ENCODE measurements at places on chromosomes 12 and 14.

DNA sequence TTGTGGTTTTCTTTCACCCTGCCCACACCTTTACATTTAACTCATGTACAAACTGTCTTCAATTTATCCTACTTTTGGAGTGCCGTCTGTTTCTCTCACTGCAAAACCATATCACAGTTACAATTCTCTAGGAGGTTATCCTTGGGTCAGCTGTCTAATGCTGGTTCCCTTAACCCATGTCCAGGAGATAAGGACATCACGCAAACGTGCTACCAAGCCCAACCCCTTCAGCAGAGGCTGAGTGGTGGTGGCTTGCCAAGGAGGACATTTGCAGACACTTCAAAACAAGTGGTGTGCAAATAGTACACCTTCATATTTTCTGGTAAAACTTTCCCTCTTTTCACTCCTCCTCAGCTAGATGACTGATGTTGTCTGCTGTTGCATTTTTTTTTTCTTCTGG lies 167.9 kb downstream of the PAX9 start:
- DNase-seq, result no peak

GRCh38 chr12:62581288-62582064 lies 114.8 kb downstream of the MON2 start:
- DNase-seq, result no peak

DNA sequence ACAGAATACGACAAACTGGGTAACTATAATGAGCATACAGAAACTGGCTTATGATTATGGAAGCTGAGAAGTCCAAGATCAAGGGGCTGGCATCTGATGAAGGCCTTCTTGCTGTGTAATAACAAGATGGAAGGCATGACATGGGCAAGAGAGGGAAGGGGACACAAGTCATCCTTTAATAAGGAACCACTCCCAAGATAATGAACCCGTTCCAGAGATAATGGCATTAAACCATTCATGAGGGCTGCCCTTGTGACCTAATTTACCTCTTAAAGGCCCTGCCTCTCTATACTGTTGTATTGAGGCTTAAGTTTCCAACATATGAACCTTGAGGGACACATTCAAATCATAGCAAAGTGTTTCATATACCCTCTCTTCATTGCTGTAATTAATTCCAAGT lies 4.6 kb upstream of the VTI1B start:
- no peak for DNase-seq

- peak; percentile 1 for DNase-seq
Measured at GRCh38 chr14:78598046-78598920, 428.1 kb downstream of the NRXN3 start.

DNA sequence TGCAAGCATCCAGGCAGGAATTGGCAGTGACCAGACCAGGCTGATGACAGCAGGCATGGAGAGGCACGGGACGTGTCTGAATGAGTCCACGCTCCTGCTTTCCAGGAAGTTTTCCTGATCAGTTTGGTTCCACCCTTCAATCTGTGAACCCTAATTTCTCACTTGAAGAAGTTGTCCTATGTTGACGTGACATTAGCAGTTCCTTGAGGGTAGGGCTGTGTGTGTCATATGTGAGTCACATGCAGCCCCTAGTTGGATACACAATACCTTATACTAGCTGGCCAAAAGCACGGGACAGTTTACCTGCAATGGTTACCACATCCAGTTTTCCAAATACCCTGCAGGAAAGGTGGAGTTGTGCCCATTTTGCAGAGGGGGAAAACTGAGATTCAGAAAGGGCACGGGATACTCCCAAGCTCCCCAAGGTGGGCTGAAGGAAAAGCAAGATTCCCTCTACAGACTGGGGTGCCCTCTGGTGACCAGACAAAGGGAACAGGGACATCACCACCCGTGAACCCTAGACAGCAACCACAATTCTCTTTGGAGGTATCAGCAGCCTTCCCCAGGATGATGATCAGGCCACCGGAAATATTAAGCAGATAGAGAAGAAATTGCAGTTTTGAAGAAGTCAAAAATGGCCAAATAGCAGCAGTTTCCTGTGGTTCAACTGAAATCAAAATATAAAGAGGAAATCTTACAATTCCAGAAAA lies 194.5 kb downstream of the PHETA1 start:
- no peak for DNase-seq

DNA sequence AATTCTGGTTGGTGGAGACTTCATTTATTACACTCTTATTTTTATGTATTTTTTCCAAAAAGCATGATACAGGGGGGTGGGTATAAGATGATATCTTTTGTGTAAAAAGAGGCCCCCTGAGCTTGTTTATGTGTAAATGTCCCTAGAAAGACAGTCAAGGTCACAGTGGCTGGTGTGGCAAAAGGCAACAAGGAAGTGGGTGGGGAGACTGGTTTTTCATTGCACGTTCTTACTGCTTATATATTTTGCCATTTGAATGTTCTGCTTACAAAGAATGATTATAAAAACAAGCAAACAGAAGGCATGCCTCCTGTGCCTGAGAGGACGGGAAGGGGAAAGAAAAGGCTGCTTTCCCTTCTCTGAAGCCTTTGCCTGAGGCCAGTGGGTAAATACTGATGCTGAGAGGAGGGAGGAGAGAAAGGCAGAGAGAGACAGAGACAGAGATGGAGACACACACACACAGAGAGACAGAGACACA lies 24.1 kb upstream of the ADIPOR2 start:
- no peak for DNase-seq

DNA sequence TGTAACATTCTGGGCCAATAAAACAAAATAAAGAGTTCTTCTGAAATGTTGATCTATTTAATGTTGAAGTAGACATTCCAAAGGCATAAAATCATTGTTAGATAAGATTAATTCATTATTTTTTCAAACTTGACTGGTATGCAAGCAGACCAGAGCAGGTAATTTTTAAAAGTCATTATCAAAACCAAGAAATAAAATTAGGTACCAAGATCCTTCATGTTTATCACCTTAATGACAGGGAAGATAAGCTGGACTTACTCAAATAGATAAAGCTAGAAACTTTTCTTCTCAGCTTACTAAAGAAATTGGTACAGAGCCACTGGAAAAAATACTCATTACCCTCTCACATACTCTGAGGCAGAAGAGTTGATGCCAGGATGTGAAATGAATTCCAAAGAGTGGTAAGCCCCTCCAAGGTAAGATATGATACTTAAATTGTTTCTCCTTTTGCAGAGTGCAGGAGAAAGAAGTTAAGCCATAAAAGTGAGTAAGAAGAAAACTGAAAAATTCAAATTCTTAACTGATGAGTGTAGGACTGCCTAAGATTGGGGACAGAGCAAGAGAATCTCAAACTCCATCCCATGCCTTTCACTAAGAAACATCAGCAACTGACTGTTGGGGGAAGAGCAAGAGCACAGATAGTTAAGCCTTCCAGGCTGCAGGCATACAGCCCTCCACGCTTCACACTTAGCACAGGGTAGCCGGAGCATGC lies 111.9 kb downstream of the SLC41A2 start:
- no peak for DNase-seq

GRCh38 chr12:98796745-98797144 lies 151.7 kb downstream of the APAF1 start:
- DNase-seq, result no peak

DNA sequence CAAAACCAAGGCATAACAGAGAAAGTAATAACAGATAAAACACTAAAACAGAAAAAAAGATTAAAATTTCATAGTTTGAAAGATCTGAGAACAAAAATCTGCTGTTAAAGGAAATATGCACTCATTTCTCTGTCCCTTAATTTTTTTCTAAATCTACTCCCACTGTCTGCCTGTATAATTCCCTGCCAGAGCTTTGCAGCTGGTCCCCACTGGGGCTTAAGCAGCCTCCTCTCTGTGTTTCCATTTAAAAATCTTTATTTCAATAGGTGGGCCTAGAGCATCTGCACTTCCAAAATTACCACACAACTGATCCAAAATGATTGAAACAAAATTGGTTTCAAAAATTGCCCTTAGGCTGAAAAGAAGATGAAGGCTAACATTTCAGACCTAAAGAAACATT lies 6.4 kb upstream of the SIX6 start:
- no peak for DNase-seq

DNA sequence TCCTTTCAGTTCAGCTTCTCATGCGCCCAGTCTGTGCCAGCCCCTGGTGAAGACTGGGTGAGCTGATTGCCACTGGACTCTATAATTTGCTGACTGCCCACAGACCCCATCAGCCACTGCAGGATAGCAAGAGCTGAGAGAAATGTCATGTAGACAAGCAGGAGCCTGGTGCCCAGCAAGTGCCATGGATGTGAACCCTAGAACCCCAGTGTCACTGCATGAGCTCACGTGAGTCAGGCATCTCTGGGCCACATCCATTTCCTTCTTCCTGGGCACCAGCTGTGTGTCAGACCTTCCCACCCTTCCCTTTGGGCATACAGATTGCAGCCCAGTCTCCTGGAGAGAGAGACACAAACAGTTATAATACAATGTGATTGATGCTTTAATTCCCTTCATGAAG lies 73.8 kb downstream of the NTF3 start:
- no peak for DNase-seq

DNA sequence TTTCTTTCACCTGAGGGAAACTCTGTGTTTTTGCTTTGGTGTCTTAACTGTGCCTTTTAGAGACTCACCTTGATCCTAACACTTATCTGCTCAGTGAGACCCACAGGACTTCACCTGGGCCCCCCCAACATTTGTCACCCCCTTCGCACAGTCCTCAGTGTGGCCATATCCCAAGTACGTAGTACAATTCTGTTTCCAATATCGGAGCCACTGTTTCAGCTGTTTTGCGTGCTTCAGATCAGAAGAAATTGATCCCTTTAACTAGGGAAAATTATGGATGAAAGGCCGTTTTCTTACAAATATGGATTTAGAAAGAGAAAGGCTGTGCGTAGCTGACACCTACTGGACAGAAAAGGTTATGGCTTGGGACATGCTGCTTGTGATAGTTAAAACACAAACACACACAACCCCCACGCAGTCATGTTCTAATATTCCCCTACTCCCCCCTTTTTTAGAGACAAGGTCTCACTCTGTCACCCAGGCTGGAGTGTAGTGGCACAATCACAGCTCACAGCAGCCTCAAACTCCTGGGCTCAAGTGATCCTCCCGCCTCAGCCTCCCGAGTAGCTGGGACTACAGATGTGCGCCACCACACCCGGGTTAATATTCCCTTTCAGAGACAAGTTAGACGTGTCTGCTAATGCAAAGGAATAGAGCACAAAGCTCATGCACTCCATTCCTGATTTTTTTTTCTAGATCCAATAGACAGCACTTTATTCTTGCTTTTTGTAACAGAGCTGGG lies 3.6 kb upstream of the SLC7A8 start:
- DNase-seq, result no peak

- no peak for DNase-seq
Measured at GRCh38 chr14:70801836-70802235, 7.5 kb downstream of the MAP3K9 start.

- no peak for DNase-seq
Measured at GRCh38 chr12:128871516-128871892, 18.2 kb downstream of the GLT1D1 start.

- no peak for DNase-seq
Measured at GRCh38 chr12:1463073-1463905, 131.1 kb downstream of the FBXL14 start.

DNA sequence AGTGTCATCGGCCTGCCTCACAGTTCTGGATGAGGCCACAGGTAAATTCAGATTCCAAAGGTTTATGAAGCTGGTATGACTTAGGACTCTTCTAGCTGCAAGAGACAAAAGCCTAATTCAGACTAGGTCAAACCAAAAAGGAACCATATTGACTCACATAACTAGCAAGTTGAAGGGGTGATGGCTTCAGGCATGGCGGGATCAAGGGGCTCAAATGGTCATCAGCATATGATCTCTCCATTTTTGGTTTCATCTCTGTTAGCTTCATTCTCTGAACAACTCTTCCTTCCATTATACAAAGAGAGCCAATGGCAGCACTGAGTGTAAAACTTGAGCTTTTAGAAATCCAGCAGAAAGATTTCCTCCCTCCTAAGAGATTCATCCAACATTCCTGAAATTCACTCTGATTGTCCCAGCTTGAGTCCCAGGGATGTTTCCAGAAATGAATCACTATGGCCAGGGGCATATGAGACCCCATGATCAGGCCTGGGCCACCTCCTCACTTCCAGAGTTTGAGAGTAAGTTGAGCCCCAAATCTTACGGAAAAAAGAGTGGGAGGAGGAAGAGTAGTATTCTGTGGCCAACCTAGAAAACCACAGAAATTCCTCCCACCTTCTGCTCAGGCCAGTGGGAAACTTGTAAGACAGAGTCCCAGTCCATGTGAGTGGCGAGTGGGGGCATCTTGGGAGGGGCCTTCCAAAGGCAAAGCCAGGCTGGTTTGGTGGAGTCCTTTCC lies 2.0 kb upstream of the MAP1LC3B2 start:
- no peak for DNase-seq

- no peak for DNase-seq
Measured at GRCh38 chr12:73057428-73057827, 785.3 kb downstream of the TRHDE start.

DNA sequence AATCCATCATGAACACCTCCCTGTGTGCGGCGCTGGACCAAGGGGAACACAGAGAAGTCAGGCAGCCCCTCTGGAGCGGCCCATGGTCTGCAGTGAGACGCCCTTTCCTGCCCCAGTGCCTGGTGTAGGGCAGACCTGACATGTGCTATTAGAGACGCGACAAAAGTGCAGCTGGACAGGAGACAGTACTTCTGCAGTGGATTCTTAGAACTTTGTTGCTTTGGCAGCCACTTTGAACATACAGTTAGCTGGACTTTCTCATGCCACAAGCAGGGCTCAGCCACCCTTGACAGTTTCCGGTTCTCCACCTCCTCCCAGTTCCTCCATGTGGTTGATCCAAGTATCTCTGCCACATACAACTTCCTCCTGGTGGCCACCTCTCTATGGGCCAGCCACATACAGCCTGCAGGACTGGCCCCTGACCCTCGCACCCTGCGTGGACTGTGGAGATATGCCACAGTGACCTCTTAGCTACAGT lies 45.9 kb downstream of the LGMN start:
- no peak for DNase-seq

- no peak for DNase-seq
Measured at GRCh38 chr14:32602699-32603098, 273.6 kb downstream of the AKAP6 start.

- no peak for DNase-seq
Measured at GRCh38 chr12:6570264-6570887, 2.3 kb upstream of the NOP2 start.

DNA sequence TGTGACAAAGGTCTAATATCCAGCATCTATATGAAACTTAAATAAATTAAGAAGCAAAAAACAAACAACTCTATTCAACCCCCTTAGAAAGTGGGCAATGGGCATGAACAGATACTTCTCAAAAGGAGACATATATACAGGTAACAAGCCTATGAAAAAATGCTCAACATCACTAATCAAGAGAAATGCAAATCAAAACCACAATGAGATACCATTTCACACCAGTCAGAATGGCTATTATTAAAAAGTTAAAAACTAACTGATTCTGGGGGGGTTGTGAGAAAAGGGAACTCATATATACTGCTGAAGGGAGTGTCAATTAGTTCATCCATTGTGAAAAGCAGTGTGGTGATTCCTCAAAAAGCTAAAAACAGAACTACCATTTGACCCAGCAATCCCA lies 198.9 kb downstream of the BMP4 start:
- DNase-seq, result no peak

Measured in activated CD4-positive, alpha-beta T cell treated with anti-CD3 and anti-CD28 coated beads, Interleukin-2, amount 50 U/mL, for 24 hours (primary cell).